RPMI7951 (cell line): ENCODE measurements at places on chromosomes 7 and 10. TPM values are rescaled to one million over a fixed set of nuclear protein-coding genes. Genes with fewer than 3 reads are reported as not detected.

DNA sequence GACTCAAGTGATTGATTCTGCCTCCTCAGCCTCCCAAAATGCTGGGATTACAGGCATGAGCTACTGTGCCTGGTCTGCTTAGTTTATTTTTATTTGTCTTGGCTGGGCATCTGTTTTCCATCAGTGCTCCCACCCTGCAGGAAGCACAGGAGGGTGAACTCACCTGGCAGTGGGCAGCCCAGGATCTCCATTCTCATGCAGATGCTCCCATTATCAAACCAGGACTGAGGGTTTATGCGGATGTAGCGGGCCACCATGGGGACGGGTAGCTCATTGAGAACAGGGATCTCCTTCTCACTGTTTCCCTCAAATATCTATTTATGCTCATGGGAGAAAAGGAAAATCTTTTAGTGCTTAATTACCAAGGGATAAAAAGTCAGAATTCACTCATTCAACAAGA lies 93.8 kb downstream of the CPXM2 start:
- no peak for DNase-seq

DNA sequence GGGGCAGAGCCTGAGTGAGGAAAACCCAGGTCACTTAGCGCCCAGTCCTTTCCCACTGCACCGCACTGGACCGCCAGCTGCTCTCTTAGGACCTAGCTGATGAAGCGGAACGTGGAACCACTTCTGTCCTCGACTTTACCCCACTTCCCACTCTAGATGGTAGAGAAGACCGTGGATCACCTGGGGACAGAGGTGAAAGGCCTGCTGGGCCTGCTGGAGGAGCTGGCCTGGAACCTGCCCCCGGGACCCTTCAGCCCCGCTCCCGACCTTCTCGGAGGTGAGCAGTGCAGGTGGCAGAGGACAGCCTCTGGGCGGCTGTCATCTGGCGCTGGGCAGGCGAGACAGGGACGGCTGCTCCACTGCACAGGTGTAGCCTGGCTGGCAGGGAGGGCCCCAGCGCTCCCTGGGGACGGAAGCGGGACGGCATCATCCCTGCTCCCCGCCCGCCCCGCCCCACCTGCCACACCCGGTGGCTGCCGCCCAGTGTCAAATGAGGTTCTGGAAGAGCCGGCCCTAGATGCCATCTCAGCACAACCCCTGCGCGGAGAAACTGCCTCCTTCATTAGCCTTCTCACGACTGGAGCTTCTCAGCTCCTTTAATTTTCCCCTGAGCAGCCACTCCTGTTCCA lies 11.7 kb downstream of the PLAC9 start:
- no peak for DNase-seq

DNA sequence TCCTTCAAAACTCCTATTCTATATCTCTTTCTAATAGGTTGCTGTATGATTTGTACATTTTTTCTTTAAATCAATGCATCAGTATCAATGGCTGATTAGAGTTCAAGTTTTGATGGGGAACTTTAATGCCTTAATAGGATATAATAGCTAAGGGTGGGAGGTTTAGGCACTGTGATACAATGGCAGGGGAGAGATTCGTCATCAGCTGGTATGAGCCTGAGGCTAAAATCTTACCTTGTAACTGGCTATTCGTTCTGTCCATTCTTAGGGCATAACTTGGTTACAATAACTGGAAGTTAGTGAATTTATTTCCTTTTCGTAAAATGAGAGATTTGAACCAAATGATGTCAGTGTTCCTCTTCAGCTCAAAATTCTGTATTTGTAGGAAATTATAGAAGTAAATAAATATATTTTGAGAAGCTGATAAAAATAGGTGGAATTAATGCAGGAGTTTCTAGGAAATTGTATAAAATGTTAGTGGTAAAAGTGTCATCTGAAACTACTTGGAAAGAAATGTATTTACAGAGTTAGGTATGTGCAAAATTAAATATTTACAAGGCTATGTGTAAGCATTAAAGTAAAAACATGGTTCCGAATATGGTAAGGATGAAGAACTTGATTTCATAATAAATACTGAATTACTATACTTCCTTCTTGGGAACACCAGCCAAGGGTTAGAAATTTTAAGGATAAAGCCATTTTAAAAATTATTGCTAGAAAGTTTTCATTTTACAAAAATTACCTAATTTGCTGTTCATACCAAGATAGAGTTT lies 27.5 kb upstream of the NAMPT start:
- peak; percentile 74 for DNase-seq

PTF1A gene
- not detected in 2 replicates for total RNA-seq

TEX36 gene
- total RNA-seq: not detected in 2 replicates
